ENCODE measurements at places on chromosomes 11 and 22.

GRCh38 chr11:99349151-99349673 is 328.5 kb downstream of the CNTN5 start:
- H3K4me1 ChIP-seq: no peaks in the 10 kb centered on the region
- no peaks in the 10 kb centered on the region for H3K36me3 ChIP-seq
- H3K4me3 ChIP-seq: no peak overlapping the region
- no peak for DNase-seq

GRCh38 chr11:59542142-59542810 is 30.9 kb downstream of the OR4D9 start:
- no peak overlapping the region for H3K27ac ChIP-seq
- H3K4me3 ChIP-seq: no peak overlapping the region
- DNase-seq: no peak
- H3K4me1 ChIP-seq: peaks cover 3% of the 10 kb centered on the region
- no peaks in the 10 kb centered on the region for H3K27me3 ChIP-seq

GRCh38 chr11:16986434-16987204 is 27.6 kb downstream of the PLEKHA7 start:
- peak; percentile 36 for DNase-seq
- H3K36me3 ChIP-seq: no peaks in the 10 kb centered on the region
- H3K4me3 ChIP-seq: peak overlapping the region; percentile 45
- peak overlapping the region; percentile 84 for H3K27ac ChIP-seq
- no peaks in the 10 kb centered on the region for H3K27me3 ChIP-seq

DNA sequence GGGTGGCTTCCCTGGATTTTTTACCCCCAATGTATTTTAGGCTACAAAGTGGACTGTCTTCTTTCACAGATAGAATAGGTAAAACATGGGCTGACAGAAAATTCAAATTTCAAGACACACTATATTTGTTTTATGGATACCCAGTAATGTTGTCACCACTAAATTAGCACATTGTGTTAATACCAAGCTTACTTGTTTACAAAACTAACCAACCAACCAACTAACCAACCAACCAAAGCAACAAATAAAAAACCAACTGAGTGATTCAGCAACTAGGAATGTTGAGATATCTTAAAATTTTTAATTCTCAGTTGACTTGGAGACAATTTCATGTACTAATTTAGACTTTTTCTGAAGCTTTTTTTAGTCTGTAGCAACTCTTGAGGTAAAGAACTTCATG is 69.3 kb upstream of the CTSC start:
- H3K27me3 ChIP-seq: no peaks in the 10 kb centered on the region
- peaks cover 2% of the 10 kb centered on the region for H3K36me3 ChIP-seq
- no peak overlapping the region for H3K4me3 ChIP-seq
- H3K27ac ChIP-seq: no peak overlapping the region
- no peak for DNase-seq
- peaks cover 30% of the 10 kb centered on the region for H3K4me1 ChIP-seq

- H3K27ac ChIP-seq: no peak overlapping the region
- DNase-seq: no peak
- H3K4me1 ChIP-seq: no peaks in the 10 kb centered on the region
- no peaks in the 10 kb centered on the region for H3K27me3 ChIP-seq
- H3K36me3 ChIP-seq: no peaks in the 10 kb centered on the region
- H3K4me3 ChIP-seq: no peak overlapping the region
Measured at GRCh38 chr11:106983991-106984390, 34.3 kb downstream of the GUCY1A2 start.

All from T-helper 2 cell treated with Interferon-gamma antibody and Interleukin-4, amounts not matched to agents 5 μg/mL and 100 μg/mL, for 36 hours (primary cell).